Smooth muscle cell of the umbilical artery (primary cell): ENCODE measurements at places on chromosomes 2 and 18. TPM values are rescaled to one million over a fixed set of nuclear protein-coding genes. Genes with fewer than 3 reads are reported as not detected.

Gene KCNE4
- 12.5 and 173 TPM in 2 replicates for total RNA-seq

Gene CDCA7
- 0.89 and 8.8 TPM in 2 replicates for total RNA-seq

Gene RRM2
- total RNA-seq = 7.1 and 22.2 TPM in 2 replicates

Gene PCARE
- total RNA-seq = not detected in 2 replicates

Gene KCNJ3
- total RNA-seq = under 0.01 TPM in 1 of 2 replicates, not detected in the other

Gene FSIP2
- 0.05 TPM in 1 of 2 replicates, not detected in the other for total RNA-seq

Gene TRIM43
- total RNA-seq = not detected in 2 replicates

Gene TEKT4
- total RNA-seq = not detected in 2 replicates

Gene SIX2
- total RNA-seq = 0.05 TPM in 1 of 2 replicates, not detected in the other

Gene PMAIP1
- 7.1 and 7.8 TPM in 2 replicates for total RNA-seq

Gene TSHZ1
- total RNA-seq = 3.3 and 4.8 TPM in 2 replicates

Gene TUBA4B
- not detected in 2 replicates for total RNA-seq

Gene IL1RN
- total RNA-seq = not detected in 2 replicates

Gene SRD5A2
- total RNA-seq = not detected in 2 replicates

Gene PLB1
- 1.1 and 1.2 TPM in 2 replicates for total RNA-seq

Gene SOCS6
- 43.4 and 46.0 TPM in 2 replicates for total RNA-seq

Gene SEPTIN10
- total RNA-seq = 56.4 and 102 TPM in 2 replicates

Gene NRP2
- 741 and 767 TPM in 2 replicates for total RNA-seq

Gene BBS5
- total RNA-seq = 4.5 and 5.5 TPM in 2 replicates

Gene REG1B
- total RNA-seq = not detected in 2 replicates

Gene MPPE1
- 25.9 and 37.7 TPM in 2 replicates for total RNA-seq

Gene C2orf80
- total RNA-seq = not detected in 2 replicates

Gene SPR
- total RNA-seq = 24.2 and 35.9 TPM in 2 replicates

Gene FZD7
- 27.7 and 51.4 TPM in 2 replicates for total RNA-seq

Gene ACVR1C
- total RNA-seq = under 0.01 and 0.37 TPM in 2 replicates

Gene TXNDC9
- 81.1 and 88.9 TPM in 2 replicates for total RNA-seq

Gene TGFBRAP1
- 30.9 and 50.7 TPM in 2 replicates for total RNA-seq

Gene EGR4
- total RNA-seq = not detected in 2 replicates

Gene GYPC
- 37.4 and 38.0 TPM in 2 replicates for total RNA-seq

Gene HJURP
- 1.5 and 9.4 TPM in 2 replicates for total RNA-seq

Gene ZBTB7C
- not detected in 2 replicates for total RNA-seq

Gene CCDC102B
- total RNA-seq = 2.4 and 2.9 TPM in 2 replicates

Gene STAT4
- 1.5 and 2.8 TPM in 2 replicates for total RNA-seq

Gene LOXL3
- total RNA-seq = 87.4 and 203 TPM in 2 replicates

Gene TPO
- not detected in 2 replicates for total RNA-seq

Gene SP100
- total RNA-seq = 86.1 and 146 TPM in 2 replicates

Gene NOL4
- total RNA-seq = 0.23 and 0.30 TPM in 2 replicates

Gene TBR1
- total RNA-seq = under 0.01 TPM in 1 of 2 replicates, not detected in the other

Gene SLC16A14
- 0.37 and 0.59 TPM in 2 replicates for total RNA-seq

Gene LDLRAD4
- total RNA-seq = 4.1 and 42.2 TPM in 2 replicates

Gene UNC80
- not detected in 2 replicates for total RNA-seq

Gene KLHL14
- total RNA-seq = not detected in 2 replicates

Gene PROKR1
- total RNA-seq = not detected in 2 replicates

Gene ZNF396
- 0.65 and 1.8 TPM in 2 replicates for total RNA-seq

Gene ABCB11
- not detected in 2 replicates for total RNA-seq

Gene ZNF24
- 32.4 and 36.2 TPM in 2 replicates for total RNA-seq
